Ovary (tissue), 10 donors: ENCODE measurements at places on chromosomes 6 and 20. TPM values are rescaled to one million over a fixed set of nuclear protein-coding genes. Genes with fewer than 3 reads are reported as not detected.

Gene GTSF1L
- total RNA-seq: not detected

GRCh38 chr20:39042279-39043150 is 80.4 kb downstream of the DHX35 start:
- H3K27me3 ChIP-seq: no peaks in the 10 kb centered on the region
- DNase-seq: no peak
- H3K4me3 ChIP-seq: no peak overlapping the region
- no peaks in the 10 kb centered on the region for H3K36me3 ChIP-seq

DNA sequence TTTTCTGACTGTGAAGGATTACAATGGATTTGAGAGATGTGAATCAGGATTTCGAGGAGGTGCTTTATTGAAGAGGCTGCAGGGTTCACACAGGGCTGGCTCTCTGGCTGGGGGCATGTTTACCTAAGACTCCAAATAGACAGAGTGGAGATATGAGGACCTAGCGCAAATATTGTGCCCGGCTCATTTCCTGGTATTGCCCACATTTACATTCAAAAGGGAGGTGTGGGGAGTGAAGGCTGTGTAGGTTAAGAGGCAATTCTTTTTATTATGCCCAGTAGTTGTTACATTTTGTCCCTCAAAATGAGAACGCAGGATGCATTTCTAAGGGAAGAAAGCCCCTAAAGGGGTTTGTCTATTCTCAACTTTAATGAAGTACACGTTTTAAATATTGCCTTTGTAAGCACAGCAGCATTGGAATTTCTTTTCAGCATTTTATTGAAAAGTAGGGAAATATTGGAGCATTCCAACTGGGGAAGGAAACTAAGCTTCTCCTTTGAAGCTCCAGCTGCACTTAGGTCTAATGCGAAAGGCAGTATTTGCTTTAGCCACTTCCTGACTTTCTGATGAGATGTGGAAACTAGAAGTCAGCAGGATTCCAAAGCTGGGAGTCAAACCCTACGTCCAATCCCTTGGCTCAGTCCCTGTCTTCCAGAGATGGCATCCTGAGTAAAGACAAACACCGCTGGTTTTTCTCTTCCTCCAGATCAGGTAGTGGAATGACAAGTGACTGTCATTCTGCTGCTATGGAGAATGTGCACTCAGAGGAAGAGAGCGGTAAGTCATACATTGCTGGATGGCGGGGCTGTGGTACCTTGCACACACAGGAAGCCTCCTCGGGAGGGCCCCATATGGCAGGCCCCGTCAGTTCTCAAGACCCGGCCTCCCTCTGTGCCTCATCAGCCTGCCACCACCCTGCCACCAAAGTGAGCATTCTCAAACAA is 70.7 kb downstream of the MYB start:
- no peaks in the 10 kb centered on the region for H3K4me1 ChIP-seq
- no peak overlapping the region for H3K27ac ChIP-seq
- no peak overlapping the region for H3K4me3 ChIP-seq
- no peak for DNase-seq
- no peaks in the 10 kb centered on the region for H3K27me3 ChIP-seq

Gene ELOVL2
- total RNA-seq: 0.30 TPM

Gene TGM3
- total RNA-seq: not detected
